Stimulated activated CD8-positive, alpha-beta memory T cell treated with anti-CD3 and anti-CD28 coated beads, Interleukin-4, amount 100 ng/mL, for 4 hours (primary cell): ENCODE measurements at places on chromosomes 3 and 15.

- no peak for DNase-seq
These were observed 60.6 kb upstream of the IL12A start for GRCh38 chr3:159928071-159928491.

DNA sequence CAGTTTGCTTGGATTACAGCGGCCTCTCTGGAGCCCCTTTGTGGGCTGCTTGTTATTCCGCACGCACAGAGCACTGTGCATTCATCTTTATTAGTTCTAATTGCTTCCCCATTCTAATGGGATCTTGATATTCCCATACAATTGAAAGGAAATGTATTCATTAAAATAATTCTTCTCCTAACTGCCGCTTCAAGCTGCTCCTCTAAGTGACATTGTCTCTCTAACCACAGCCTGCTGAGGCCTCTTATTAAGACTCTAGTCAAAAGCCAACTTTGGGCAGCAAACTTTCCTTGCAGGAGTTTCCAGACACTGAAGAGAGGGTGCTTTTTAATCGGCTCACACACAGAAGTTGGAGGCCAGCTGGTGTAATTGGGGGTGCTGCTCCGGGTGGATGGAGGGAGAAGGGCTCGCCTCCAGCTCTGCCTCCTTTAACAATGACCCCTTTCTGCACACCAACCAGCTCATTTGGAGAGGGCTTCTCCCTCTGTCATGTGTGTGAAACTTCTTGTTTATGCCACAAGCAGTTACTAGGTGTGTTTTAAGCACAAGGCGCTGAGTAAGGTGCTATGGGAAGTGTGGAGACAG is 5.6 kb upstream of the MAGEF1 start:
- no peak for DNase-seq

DNA sequence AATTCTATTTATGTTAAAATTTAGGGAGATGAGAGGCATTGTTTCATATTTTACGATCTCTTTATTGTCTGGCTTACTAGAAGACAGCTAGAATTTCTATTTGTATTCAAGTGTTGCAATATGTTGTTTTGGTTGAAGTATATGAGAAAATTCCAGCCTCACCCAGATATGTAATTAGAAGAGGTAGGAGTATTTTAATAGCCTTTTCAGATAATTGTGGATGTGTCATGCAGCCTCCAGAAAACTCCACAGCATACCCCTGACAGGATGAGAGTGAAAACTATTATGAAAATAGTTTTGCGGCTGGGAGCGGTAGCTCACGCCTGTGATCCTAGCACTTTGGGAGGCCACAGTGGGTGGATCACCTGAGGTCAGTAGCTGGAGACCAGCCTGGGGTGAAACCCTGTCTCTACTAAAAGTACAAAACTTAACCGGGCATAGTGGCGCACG is 21.5 kb upstream of the USP3 start:
- no peak for DNase-seq

- no peak for DNase-seq
These were observed 93.5 kb downstream of the SERPINI1 start for GRCh38 chr3:167829071-167829470.

- no peak for DNase-seq
These were observed 10.6 kb upstream of the SFMBT1 start for GRCh38 chr3:53056442-53056841.

- DNase-seq, result no peak
These were observed 41.6 kb downstream of the MEGF11 start for GRCh38 chr15:66211670-66212562.

DNA sequence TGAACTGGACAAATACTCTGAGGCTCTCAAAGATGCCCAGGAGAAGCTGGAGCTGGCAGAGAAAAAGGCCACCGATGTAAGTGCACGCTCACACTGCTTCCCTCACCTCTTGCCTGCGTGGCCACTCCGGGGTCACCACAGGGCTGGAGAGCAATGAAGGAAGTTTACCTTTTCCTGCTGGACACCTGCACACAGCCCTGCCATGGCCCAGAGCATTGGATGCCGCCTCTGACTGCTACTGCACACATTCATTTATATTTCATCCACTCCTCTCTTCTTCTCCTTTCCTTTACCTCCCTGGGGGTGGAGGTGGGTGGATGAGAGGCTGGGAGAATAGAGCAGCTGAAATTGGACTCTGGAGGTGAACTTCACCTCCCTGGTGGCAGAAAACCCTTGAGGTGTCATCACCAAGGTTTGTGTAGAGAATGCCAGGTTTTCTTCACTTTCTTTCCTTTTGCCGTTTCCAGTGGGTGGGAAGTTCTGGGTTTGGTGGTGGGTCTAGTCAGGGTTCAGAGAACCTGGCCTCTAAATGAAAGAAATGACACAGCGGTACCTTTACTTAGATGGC is 1.6 kb downstream of the TPM1 start:
- DNase-seq, result no peak

- no peak for DNase-seq
These were observed 7.8 kb upstream of the GPR171 start for GRCh38 chr3:151210676-151211381.

- DNase-seq, result no peak
These were observed 124.3 kb downstream of the FBLN2 start for GRCh38 chr3:13673207-13673606.

DNA sequence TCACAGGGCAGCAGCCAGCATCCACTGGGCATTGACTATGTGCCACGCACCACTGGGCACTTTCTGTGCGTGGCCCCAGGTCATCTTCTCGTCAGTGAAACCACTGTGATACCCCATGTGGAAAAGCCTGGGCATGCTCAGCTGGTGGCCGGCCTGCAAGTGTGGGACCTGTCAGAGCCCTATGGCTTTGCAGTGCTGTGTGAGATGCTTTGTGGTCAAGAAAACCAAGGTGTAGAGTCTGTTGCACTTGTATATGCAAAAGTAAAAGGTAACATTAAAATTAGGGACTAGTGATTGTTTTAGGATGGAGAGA is 69.5 kb downstream of the PGPEP1L start:
- no peak for DNase-seq

GRCh38 chr15:52280326-52281084 is 15.1 kb downstream of the MYO5C start:
- no peak for DNase-seq

DNA sequence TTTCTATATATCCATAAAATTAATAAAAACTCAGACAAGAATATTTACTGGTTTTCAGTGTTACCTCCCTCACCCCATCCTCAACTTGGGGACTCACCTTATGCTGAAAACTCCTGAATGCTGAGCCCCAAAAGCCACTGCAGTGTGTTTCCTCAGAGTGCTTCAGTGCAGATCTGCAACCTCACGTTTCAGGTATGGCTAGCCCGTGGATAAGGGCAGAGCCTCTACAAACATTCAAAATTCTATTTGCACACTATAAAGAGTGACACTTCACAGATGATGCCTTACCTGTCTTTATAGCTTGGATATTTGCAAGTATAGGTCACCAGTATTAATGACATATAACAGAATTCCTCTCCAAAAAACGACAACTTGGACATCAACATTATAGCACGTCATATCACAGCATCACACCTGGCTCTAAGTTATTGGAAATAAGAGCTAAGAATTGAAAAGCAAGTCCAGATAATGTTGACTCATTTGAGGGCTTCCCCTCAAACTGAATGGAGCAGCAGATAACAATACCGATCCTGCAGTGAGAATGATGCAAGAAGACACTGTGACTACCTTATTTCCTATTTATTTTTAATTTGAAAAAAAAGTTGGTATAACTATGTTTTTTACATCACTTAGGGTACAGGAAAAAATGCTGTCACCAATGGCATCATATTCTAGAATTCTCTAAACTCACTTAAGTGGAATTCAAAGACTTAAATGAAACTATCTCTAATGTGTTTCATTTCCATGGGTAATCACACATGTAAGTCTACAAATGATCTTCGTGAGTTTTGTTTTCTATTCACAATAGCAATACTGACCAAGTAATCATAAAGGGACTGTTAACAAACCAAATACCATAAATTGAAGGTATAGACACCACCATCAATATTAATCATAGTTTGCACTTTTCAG is 40.7 kb upstream of the RSL24D1 start:
- no peak for DNase-seq

DNA sequence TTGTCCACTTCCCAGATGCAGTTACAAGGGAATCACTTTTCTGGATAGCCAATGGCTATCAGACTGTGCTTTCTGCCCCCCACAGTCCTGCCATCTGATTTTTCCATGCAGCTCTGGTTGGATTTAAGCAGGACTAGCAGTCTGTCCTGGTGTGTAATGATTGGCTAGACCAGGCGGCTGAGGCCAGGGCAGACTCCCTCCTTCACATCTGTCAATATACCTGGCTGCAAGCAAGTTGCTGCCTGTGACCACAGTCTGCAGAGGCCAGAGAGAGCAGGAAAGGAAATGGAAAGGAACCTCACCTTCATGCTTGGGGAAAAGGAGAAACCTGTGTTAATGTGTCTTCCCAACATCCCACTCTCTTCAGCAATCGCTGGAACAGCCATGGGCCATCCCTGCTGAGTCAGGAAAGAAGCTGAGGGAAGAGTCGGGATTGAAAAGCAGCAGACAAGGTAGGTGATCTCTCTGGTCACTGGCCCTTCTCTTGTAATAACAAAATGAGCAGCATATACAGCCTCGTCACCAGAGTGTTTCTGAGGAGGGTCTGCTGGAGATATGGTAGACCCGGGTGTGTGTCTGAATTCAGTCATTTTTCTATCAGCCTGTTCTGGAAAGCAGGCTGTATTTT is 126.7 kb upstream of the PHLDB2 start:
- DNase-seq, result no peak

DNA sequence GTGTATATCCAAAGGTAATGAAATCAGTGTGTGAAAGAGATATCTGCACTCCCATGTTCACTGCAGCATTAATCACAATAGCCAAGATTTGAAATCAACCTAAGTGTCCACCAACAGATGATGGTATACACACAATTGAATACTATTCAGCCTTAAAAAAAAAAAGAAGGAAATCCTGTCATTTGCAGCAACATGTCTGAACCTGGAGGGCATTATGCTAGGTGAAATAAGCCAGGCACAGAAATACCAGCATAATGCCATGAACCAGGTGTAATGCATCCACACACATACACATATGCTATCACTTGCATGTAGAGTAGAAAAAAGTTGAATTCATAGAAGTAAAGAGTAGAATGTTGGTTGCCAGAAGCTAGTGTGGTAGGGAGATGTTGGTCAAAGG is 18.4 kb upstream of the NR1I2 start:
- no peak for DNase-seq

DNA sequence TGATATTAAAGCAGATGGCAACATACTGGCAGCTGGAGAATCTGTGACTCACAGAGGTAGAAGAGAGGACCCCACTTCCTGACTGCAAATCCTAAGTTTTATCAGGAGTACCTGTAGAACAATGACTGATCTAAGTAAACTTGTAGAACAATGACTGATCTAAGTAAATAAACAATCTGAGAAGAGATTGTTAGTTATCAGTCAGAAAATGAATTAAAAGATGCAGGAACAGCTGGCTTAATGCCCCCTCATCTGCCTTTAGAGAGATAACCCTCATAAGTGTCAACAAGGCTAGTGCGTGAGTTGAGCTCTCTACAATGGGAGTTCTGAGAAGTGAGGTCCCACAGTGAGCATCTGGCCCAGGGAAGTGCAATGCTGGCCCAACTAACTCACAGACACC is 14.6 kb downstream of the ACAD11 start:
- no peak for DNase-seq

DNA sequence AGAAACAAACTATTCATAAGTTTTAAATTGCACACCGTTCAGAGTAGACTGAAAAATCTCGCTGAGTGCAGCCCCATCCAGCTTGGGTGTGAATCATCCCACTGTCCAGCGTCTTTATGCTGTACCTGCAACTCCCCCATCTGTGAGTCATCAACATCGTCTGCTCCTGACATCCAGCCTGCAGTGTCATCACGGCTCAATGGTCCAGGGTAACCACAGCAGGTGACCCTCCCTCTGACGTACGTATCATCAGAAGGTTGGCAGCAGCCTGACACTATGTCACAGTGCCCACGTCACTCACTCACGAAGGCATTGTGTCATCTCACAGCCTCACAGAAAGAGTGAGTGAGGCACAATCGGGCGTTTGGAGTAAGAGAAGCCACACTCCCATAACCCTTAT is 65.2 kb downstream of the TPRA1 start:
- no peak for DNase-seq

GRCh38 chr3:107690522-107691138 is 167.9 kb downstream of the BBX start:
- no peak for DNase-seq

- DNase-seq, result no peak
These were observed 84.4 kb downstream of the CMSS1 start for GRCh38 chr3:99902091-99902490.

DNA sequence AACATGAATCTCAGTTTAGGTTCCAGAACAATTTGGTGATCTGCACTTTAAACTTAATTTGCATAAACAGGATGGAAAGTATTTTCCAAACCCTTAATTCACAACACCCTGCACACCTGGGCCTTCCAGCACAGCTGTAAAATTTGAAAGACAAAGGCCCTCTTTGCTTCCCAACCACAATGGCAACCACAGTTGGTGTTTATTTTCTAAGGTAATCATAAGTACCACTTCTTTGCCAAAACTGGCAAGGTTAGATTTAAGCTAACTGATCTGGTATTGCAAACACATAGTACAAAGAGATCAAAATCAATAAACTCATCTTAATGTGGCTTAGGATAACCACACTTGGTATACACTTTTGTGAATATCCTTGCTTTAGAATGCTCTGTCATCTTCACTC is 4.1 kb downstream of the LRIG1 start:
- DNase-seq, result no peak

DNA sequence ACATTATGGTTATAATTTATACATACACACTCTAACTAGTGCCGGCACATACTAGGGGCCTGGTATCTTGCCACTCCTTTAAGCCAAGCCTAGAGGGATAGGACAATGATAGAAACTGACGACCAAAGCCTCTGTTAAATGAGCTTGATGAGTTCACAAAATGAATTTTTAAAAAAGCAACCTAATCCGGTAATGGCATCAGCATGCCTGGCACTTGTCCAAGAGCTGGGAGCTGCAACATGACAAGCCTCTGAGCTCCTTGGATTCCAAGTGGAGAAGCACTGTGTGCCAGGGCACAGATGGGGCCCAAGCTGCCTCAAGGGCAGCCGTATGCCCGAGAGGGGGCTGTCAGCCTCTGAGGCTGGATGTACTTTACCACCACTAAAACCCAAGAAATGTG is 9.7 kb downstream of the ETV5 start:
- no peak for DNase-seq

- DNase-seq, result no peak
These were observed 174.9 kb upstream of the FRMD4B start for GRCh38 chr3:69560818-69561217.

- no peak for DNase-seq
These were observed 606.7 kb upstream of the MDFIC2 start for GRCh38 chr3:70919091-70919490.

DNA sequence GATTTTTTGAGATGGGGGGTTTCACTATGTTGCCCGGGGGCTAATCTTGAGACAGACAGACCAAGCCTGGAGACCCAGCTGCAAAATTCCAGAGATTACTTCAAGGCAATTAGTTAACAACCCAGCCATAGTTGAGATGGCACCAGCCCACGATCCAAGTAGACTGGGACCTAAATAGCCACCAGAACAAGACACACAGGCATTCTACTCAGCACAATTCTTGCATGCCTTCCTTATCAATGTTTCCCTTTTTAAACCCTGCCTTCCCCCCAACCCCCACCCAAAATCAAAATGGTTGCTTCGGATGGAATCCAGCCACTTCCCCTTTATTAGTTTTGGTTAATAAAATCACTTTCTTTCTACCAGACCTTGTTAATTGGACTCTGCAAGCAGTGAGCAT is 28.6 kb downstream of the FAM240A start:
- no peak for DNase-seq
